ENCODE measurements at places on chromosomes 4 and X. TPM values are rescaled to one million over a fixed set of nuclear protein-coding genes. Genes with fewer than 3 reads are reported as not detected.
A peak's percentile ranks its signal among the peaks of the same experiment; 100 is the strongest.

DNA sequence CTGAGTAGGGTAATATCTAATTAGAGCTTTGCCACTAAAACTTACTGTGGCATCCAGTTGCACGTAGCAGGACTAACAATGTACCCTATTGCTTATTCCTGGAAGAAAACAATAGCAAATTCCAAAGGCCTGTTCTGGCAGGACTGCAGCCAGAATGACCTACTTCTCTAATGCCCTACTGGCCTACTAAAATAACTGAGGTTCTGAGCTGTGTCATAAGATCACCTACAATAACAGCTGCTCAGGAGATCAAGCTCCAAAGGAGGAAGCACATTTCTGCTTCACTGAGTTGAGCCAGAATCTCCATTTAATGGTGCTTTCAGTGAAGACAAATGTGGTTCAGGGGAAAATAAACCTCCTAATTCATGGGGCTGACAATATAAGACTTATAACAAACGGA lies 42.2 kb upstream of the CXCL8 start:
- peak; percentile 52 for DNase-seq

DNA sequence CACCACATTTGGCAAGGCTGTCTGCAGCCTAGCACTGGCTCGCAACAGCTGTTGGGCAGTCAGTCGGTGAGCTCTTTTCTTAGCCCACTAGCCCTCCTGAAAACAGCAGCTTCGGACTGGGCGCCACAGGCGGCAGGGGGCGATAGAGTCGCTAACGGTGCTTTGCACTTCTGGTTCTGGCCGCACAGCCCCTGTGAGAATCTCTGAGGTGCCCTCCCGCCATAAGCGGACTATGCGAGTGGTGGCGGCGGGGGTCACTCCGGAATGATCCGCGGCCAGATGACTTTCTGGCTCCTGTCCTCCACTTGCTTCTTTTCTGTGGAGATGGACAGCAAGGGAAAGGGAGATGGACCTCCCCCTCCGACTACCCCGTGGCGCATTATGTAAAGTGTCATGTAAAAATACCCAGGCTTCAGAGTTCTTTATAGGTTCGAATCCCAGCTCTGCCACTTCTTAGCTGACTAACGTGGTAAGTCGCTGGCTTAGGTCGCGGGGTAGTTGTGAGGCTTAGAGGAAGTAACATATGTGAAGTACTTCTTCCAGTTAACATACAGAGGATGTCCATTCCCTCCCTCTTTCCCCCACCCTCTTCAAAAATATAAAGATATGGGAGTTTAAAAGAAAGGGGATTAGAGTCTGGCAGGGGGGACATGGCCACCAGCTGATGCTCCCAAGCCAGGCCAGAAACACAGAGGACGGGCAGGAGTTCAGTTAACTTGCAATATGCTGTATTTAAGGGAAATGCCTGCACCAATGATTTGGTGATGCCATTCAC lies 11.0 kb downstream of the ARHGAP36 start:
- no peak for DNase-seq

GRCh38 chr4:94530073-94530472 lies 78.3 kb downstream of the PDLIM5 start:
- DNase-seq: no peak

- no peak for DNase-seq
Measured at GRCh38 chrX:44344194-44344593, 722 bp upstream of the EFHC2 start.

DNA sequence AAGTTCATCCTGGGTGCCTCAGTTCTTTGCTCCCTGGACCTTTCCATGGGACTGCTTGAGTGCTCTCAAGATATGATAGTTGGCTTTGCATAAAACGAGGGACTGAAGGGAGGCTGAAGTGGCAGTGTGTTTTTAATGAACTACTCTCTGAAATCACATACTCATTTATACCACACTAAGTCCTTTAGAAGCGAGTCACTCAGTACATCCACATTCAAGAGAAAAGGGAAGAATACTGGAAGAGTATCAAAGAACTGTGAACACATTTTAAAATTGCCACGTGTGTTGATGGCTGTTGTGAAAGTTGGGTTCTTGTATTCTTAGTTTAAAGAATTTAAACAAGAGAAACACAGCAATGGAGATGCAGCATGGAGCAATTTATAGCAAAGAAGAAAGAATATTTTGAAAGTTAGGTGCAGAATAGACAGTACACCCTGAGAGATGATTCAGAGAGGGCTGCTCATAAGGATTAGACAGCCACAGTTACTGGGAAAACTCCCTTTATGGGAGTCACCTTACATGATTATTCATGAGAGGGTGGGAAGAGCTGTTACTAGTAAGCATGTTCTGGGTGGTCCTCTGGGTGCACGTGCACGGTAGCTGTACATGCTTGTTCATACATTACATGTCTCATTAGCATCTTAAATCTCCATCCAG lies 380.7 kb downstream of the ADGRL3 start:
- no peak for DNase-seq

GRCh38 chr4:87304745-87305432 lies 17.8 kb downstream of the HSD17B13 start:
- no peak for DNase-seq

TEX13B gene
- polyA plus RNA-seq: not detected

PCDH18 gene
- polyA plus RNA-seq: 186 TPM

MSANTD1 gene
- 0.29 TPM for polyA plus RNA-seq

PDGFC gene
- 84.1 TPM for polyA plus RNA-seq

PPAT gene
- 29.5 TPM for polyA plus RNA-seq
